ENCODE measurements at places on chromosomes 7 and 10.

DNA sequence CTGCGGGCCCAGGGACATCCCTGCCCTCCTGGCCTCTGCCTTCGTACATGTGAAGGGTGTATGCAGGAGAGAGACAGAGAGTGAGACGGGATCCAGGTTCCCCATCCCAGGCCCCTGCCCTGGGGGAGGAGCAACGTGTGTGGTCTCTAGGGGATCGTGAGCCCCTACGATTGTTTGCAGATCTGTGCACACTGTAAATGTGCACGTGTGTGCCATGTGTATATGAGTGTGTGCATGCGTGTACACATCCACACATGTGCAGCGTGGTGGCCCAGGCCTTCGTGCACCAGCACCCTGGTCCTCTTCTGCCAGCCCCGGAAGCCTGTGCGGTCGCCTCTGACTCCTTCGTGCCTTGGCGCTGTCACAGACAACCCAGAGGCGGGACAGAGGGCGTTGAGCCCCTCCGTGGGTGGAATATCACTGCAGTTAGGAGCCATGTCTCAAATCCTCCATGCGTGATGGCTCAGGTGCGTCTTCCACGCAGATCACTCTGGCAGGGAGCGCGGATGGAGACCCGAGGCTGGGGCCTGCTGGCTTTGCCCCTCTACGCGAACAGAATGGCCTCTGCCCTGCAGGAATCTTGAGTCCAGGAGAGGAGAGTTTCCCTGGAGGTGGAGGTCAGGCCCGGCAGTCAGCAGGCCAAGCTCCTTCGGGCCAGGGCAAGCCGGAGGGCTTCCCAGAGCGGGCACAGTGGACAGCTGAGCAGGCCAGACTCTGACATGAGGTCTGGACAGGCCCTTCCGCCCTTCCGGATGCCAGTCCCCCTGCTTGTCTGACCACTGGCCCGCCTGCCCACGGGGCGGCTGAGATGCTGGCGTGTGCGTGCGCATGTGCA is 97.5 kb downstream of the UNCX start:
- no peak for DNase-seq

DNA sequence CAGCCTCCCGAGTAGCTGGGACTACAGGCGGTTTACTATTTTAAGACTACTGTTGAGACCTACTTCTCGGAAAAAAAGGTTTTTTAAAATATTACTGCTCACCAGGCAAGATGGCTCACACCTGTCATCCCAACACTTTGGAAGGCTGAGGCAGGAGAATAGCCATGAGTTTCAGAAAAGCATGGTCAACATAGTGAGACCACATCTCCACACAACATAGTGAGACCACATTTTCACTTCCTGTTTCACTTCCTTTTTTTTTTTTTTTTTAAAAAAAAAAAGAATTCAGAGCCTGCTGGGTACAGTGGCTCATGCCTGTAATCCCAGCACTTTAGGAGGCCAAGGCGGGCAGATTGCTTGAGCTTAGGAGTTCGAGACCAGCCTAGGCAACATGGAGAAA is 46.5 kb downstream of the SVOPL start:
- no peak for DNase-seq

GRCh38 chr7:135349746-135350145 is 116.1 kb downstream of the STRA8 start:
- DNase-seq: no peak

DNA sequence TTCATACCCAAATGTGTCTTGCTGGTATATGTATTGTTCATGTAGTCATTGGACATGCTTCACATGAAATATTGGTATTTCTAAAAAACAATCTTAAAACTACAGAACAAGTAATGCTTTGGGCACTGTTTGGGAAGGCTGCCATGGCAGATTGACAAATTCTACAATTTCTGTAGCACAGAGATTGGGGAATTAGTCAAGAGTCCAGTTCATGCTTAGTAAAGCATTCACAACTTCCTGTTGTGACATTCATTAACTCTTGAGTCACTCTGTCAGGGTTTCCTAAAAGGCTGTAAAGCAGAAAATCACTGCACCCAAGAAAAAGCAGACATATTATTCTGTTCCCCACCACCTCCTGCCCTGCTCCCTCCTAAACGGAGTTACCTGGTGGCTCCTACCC is 398.9 kb downstream of the PHTF2 start:
- DNase-seq: no peak

DNA sequence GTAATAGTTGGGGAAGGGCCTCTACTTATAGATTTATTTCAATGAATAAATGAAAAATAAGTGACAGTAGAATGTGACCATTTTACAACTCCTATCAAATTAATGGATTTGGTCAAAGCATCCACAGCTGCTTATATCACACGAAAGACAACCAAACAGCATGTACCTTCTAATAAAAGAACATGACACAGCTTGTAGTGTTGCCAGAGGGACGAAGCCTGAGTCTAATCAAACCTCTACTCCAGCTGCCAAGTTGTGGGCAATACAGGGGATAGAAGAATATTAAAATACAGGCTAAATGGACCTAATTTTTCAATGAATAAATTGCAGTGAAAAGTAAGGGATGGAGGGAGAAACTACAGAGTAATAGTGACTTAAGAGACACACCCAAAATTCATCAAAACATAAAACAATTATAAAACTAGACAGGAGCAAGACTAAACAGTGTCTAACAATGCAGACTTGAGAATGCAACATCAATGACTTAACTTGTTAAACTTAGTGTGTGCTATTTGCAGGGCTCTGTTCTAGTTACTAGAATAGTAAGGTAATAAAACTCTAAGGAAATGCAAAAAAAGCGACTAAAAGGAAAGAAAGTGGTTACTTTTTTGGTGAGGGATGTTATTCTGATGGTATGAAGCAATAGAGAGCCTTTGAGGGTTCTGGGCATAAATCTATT is 853.8 kb downstream of the GRM8 start:
- no peak for DNase-seq

GRCh38 chr10:131872827-131873375 is 27.9 kb upstream of the PPP2R2D start:
- DNase-seq: no peak

DNA sequence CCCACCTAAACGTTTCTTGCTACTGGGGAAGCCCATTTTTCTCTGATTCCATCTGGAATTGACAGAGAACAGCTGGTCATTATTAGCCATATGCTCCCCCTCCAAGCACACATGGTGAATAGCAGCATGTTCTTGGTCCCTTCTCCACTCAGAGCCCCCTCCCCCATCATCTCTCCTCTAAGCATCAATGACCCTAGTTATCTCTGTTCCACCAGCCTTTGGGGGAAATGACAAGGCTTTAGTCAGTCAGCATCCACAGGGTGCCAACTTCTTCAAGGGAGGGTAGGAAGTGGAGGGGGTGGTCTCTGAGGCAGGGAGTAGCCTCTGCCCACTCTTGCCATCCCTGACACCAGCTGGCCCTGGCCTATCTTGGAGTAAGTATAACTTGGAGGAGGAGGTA is 163.1 kb downstream of the UBE2H start:
- no peak for DNase-seq

DNA sequence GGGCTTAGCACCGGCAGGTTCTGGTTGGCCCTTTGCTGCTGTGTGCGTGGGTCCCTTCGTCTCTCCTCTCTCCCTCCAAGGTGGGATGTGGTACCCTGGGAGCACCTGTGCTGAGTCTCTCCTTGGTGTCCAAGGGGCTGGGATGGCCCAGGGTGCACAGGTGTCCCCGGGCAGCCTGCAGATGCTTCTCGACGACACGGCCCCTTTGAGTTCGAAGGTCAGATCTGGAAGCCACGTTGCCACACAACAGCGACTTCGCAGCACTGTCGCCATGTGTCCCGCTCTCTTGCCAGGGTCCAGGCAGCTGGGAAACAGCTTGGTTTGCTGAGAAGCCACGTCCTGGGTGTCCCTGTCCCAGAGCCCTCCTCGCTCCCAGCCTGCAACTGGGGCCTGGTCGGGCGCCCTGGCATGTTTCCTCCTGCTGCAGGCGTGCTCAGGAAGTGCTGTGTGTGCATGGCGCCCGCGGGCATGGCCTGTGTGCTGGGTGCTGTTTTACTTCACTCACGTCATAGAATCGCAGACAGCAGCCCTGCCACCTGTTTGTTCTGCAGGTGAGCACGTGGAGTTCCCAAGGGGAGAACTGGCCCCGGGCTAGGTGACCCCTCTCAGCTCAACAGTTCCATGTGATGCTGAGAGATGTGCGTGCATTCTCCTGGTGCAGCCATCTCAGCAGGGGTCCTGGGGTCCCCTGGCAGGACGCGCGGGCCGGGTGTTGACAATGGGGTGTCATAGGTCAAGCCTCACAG is 70.9 kb downstream of the DNAJB6 start:
- DNase-seq: no peak

DNA sequence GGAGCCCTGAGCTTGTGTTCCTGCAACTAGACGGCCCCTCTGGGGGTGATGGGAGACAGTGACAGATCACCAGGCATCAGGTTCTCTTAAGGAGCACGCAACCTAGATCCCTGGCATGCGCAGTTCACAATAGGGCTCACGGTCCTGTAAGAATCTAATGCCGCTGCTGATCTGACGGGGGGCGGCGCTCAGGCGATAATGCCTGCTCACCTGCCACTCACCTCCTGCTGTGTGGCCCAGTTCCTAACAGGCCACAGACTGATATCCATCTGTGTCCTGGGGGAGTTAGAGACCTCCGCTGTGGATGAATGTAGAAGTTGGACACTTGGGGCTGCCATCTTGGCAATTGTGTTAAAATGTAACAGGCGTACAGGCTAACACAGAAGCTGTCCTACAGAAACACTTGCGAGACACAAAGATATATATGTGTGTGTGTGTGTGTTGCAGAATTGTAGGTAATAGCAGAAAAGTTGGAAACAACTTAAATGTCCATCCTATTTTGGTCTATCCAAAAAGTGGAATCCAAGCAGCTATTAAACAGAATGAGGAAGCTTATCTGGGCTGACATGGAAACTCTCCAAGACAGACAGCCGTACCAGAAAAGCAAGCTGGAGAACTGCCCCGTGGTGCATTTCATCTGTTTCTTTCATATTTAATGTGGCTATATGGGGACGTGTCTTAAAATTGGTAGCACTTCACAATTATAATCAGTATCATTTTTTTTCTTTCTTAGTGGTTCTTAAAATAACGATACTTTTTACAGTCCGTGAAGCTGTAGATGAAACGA is 82.8 kb downstream of the MKI67 start:
- peak; percentile 22 for DNase-seq

- no peak for DNase-seq
These were observed 53.8 kb downstream of the PDGFA start for GRCh38 chr7:465710-466400.

DNA sequence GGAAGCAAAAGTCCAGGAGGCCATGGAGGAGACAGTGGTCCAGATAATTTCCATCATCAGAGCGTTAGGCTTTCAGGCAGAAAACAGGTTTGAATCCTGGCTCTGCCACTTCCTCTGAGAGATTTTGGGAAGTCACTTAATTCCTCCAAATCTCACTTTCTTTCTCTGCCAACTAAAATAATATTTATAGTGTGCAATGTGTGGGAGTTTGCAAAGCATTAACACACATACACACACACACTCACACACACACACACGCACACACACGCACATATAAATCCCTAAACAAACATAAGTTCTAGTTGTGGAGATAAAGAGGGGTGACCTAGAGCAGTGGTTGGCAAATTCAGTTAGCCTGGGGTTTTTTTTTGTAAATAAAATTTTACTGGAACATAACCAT is 84.8 kb downstream of the TRIL start:
- DNase-seq: no peak

DNA sequence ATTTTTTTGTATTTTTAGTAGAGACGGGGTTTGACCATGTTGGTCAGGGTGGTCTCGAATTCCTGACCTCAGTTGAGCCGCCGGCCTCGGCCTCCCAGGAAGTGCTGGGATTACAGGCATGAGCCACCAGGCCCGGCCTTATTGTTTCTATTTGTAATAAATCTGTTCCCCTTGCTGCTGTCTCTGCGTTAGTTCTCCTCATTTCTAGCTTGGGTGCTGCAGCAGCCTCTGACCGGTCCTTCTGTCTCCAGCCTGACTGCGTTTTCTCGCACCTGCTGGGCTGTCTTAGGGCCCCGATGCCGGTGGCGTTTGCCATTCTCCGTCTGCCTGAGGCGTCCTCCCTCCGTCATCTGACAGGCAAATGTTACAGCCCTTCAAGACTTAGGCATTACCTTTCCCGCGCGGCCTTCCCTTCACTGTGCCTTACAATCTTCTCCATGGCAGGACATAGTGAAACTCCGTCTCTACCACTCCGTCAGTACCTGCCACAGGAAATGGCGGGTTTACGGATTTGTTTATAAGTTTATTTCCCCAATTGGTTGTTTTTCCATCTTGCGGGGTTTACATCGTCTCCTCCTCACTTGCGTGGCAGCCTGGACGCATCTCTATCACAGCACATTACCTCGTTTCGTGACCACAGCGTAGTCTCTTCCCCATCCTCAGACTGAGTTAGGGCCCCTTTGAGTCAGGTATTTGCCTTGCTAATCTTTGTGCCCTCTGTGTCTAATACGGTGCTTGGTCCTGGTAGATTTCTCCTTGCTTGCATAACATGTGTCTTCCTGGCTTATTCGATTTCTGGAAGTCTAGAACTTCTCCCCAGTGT is 2.3 kb upstream of the GIMAP8 start:
- DNase-seq: no peak

- no peak for DNase-seq
These were observed 161.3 kb upstream of the AUTS2 start for GRCh38 chr7:69436946-69437345.

- DNase-seq: no peak
These were observed 235.4 kb downstream of the HGF start for GRCh38 chr7:81534446-81534845.

- DNase-seq: no peak
These were observed 301.9 kb downstream of the AHR start for GRCh38 chr7:17600340-17600752.

- DNase-seq: no peak
These were observed 70.5 kb upstream of the ABI1 start for GRCh38 chr10:26931223-26931622.

GRCh38 chr7:233249-234035 is 41.1 kb downstream of the FAM20C start:
- DNase-seq: peak; percentile 29

DNA sequence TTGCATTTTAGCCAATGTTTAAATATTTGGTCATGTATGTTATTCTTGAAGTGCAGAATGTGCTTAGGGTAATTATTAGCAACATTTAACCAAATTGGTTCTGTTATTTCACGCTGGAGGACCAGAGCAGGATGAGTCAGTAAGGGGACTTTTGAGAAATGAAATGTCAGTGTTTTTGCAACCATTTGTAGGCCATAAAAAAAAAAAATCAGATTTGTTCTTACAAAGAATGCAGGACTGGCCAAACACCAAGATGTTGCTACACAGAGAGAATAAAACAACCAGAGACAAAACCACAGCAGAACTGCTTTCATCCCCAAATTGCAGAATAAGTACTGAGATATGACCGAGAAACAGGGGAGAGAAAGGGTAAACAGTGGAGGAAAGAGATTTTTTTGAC is 62.1 kb downstream of the TPST1 start:
- no peak for DNase-seq
